ENCODE measurements at places on chromosomes 6 and 20.

DNA sequence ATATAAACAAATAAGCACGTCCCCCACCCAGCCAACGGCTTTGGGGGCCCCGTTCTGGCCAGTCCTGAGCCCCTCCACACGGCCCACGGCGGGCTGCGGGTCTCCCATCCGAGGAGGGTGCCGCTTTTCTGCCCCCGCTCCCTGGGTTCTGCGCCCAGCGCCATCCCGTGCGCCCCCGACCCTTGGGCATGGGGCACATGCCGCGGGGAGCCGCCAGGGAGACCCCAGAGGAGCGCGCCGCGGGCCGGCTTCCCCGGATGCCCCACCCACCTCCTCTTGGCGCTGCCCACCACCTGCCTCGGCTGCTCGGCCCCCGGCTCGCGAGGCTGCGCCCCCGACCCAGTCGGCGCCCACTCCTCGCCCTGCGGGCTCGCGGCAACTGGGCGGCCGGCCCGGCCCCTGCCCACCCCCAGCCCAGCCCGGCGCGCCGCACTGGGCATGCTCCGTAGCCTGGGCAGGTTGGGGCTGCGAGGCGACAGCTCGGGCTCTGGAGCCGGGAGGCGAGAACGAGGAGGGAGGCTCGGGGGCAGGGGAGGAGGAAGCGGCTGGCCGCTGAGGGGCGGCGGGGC is 570 bp upstream of the PLCB4 start:
- no peak for DNase-seq

DNA sequence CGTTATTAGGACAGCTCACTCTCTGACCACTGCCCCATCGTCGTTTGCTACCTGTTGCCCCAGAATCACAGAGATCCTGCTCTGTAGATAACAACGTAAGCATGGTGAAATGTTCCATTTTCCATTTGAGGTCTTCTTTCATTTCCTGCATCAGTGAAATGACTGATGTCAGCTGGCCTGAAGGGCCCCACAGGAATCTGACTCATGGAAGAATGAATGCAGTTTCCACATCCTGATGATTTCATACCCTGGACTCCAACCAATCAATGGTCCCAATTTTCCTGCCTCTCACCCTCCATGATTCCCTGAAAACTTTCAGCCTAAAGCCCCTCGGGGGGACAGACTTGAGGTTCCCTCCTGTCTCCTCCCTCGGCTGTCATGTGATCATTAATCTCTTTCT is 394.4 kb upstream of the CDH4 start:
- no peak for DNase-seq

DNA sequence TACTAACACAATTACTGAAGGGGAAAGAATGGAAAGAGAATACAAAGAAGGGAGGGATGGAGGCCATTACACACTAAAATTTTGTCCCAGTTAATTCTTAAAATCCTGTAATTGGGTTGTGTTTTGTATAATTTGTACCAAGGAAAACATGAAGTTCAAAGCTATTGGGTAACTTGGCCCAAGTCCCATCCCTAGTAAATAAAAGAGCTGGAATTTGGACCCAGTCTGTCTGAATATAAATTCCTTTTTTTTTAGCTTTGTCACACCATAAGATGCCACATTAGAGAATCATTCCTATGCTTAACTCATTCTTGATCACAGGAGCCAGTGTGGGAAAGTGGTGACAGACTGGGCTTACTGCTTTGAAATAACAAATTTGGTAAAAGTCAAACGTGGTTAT is 66.8 kb upstream of the CBLN4 start:
- no peak for DNase-seq

GRCh38 chr6:90175627-90176538 is 120.8 kb downstream of the BACH2 start:
- DNase-seq: no peak

DNA sequence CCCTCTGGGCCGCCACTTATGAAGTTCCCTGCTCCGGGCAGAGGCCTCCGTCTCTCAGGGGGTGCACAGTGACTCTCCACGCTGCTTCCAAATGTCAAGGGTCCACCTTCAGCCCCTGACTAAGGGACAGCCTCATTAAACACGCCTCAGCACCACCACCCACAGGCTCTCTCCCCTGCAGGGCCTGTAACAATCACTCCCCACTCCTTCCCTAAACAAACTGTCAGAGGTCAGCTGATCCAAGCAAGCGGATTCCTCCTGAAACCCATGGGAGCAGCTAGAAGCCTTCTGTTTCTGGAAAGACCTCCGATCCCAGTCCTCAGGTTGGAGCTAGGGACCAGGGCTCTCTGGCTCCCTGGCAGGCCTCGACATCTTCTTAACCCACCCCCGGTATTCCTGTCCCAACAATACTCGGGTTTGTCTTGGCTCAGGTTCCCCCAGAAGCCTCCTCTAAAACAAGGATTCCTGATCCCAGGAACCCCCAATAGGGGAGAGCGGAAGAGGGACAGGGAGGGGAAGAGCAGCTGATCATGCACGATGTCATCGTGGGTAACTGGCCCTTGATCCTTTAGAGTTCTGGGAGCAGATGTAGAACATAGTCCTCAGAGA is 181.0 kb downstream of the ZNF217 start:
- DNase-seq: no peak

GRCh38 chr6:85465762-85466161 is 15.9 kb downstream of the NT5E start:
- DNase-seq: peak; percentile 34

DNA sequence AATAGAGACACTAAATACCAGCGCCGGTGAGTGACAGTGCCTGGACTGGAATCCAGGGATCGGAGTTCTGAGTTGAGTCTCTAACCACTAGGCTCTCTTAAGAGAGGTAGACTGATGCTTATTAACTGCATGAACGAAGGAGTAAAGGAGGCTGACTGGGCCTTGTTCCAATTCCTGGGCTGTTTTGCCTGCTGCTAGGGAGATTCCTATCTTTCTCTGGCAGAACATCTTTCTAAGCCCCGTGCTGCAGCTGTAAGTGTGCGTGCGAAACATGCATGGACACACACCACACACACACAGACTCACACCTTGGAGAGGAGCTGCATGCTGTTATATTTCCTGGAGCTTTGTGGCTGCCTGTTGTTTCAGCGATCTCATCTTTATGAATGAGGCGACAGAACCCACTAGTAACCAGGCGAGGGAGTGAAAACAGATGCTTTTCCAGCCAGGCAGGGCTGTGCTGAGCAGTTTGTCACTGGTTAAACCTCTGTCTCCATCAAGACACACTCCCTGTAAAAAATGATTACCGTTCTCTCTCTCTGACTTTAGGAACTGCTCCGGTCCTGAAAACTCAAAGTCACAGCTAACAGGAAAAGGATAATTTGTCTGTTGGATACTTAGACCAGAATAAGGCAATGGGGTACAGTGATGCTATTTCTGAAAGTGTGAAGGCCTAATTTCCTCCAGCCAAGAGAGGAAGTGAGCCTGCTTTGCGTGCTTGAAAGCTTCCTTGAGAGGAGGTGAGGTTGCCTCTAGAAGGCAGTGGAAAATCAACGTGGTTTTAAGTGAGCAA is 157.4 kb upstream of the ZNF217 start:
- no peak for DNase-seq
